ENCODE measurements at places on chromosomes 3 and 15. TPM values are rescaled to one million over a fixed set of nuclear protein-coding genes. Genes with fewer than 3 reads are reported as not detected.

GRCh38 chr3:147404800-147405230 is 1.5 kb downstream of the ZIC4 start:
- DNase-seq: no peak

GRCh38 chr3:127043041-127043641 is 60.2 kb downstream of the PLXNA1 start:
- no peak for DNase-seq

- DNase-seq: no peak
These were observed 208.9 kb upstream of the TPM1 start for GRCh38 chr15:62833646-62834045.

DNA sequence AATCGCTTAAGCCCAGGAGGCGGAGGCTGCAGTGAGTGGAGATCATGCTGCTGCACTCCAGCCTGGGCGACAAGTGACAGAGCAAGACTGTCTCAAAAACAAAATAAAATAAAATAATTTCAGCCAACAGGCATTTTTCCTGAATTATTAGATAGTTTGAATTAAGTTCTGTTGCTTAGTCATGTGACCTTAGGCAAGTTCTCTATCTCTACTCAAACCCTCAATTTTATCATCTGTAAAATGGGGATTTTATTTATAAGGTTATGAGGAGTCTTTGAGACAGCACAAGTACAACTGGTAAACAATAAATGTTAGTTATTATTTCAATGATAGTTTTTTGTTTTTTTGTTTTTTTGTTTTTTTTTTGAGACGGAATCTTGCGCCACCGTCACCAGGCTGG is 13.0 kb downstream of the SQOR start:
- DNase-seq: no peak

GRCh38 chr3:124653797-124654469 is 76.3 kb upstream of the UMPS start:
- no peak for DNase-seq

Gene FOXL2NB
- total RNA-seq: 101 TPM

Gene CLDN18
- not detected for total RNA-seq

Data from fibroblast of villous mesenchyme (primary cell).